GM04503 (cell line): ENCODE measurements at places on chromosomes 11 and 22.

DNA sequence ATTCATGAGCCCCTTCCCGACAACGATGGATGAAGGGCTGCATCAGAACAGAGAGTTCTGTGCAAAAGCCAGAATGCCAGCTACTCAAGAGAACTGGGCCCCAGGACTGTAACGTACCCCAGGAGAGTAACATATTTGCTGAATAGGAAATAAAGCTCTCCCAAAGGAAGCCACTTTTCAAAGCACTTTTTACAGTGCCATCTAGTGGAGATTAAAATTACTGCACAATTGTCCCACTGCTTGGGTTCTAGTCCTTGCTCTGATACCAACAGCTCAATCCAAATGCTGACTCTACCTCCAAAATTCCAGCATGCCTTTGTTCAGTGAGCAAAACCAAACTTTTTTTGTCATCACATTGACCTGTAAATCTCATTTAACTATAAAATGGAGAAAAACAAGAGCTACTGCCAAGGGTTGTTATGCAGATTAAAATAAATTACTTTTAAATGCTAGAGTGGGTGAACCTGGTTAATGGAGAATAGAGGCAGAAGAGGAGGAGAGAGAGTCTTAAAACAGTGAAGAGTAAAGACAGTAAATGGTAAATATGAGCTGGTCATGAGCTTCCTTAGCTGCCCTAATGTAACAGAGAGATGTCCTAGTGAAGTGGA is 87.6 kb upstream of the FSHB start:
- DNase-seq = no peak

DNA sequence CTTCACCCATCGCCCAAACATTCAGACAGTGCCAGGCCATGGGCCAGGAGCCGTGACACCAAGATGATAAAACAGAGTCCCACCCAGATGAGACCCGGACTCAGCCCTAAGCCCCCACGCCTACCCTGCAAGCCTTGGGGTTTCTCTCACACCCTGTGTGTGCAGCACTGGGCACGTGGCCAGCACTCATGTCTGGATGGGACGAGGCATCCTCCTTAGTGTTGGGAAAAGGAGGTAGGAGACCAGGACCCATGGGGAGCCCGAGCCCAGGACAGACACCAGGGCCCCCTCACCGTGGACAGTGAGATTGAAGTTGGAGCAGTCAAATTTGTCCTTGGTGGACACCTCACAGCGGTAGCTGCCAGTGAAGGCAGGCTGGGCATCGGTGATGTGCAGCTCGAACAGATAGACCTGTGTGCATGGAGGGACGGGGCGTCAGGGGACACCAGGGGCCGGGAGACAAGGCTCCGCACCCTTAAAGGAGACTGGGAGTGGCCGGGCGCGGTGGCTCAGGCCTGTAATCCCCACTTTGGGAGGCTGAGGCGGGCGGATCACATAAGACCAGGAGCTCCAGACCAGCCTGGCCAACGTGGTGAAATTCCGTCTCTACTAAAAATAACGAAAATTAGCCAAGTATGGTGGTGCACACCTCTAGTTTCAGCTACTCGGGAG is 4.2 kb downstream of the MYBPC3 start:
- no peak for DNase-seq

DNA sequence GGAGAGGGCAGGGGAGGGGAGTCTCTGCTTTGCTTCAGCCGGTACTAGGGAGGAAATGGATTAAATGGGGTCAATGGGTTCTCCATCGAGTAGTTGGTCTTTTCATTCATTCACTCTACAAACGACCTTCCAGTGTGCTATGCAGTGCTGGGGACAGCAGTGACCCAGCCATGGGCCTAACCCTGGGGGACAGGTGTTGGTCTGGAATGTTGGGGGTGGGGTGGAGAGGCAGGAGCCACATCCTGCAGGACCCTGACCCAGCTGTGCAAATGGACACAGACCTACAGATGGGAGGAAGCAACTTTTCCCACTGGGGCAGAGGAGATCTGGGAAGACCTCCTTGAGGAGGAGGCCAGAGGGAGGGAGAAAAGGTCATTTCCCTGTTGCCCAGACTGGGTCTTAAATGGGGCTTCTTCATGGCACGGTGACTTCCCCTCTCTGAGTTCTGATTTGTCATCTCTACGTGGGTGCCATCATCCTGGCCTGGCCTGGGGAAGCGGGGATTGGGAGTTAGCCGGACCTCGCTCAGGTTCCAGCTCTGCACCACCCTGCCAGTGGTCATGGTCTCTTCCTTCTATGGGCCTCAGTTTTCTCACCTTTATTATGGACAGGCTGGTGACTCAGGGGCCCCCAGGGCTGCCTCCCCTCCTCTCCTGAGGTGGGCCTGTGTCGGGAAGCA is 2.0 kb downstream of the CYTH4 start:
- no peak for DNase-seq

- no peak for DNase-seq
Measured at GRCh38 chr11:68961245-68961644, 19.5 kb downstream of the MRGPRD start.

DNA sequence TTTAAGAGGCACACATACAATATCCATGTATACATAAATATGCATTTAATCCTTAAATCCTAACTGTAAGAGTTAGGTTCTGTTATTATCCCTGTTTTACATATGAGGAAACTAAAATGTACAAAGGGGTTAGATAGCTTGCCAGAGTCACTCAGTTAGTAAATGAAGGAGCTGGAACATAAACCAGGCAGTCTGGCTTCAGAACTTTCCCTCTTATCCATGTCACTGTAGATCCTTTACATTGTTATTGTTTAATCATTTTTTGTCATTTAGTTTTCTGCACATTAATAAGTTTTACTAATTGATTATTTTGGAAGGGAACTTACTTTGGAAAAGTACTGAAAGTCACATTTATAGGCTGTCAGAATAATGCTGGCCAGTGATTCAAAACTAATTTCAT is 282.4 kb downstream of the TMEM135 start:
- DNase-seq = no peak

DNA sequence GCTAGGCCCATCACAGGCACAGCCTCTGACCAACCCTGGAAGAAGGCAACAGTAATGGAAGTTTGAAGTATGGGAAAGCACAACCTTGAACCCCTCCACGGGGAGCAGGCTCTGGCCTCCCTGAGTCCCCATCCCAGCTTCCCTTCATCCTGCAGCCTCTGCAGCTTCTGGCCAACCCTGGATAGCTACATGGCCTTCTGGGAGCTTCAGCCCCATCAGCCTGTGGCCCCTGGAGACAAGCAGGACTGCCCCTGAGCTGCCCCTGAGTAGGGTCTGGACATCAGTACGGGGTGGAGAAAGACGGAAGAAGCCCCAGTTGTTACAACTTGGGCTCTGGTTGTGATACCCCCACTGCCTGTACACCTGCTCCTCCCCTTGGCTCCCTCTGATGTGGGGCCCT is 113.8 kb upstream of the CD82 start:
- DNase-seq = no peak

- no peak for DNase-seq
Measured at GRCh38 chr11:69971741-69972140, 106.4 kb upstream of the ANO1 start.
